Activated CD8-positive, alpha-beta T cell treated with anti-CD3 and anti-CD28 coated beads, Interleukin-2, amount 10 ng/mL, durations not matched to agents 7 days and 5 days (primary cell): ENCODE measurements at places on chromosomes 3 and 15. TPM values are rescaled to one million over a fixed set of nuclear protein-coding genes. Genes with fewer than 3 reads are reported as not detected.
A peak's percentile ranks its signal among the peaks of the same experiment; 100 is the strongest.

GRCh38 chr3:120052677-120053076 is 41.6 kb downstream of the GSK3B start:
- DNase-seq: no peak
- peak overlapping the region; percentile 40 for H3K27ac ChIP-seq
- H3K36me3 ChIP-seq: peaks cover 51% of the 10 kb centered on the region

- no peak for DNase-seq
- H3K4me1 ChIP-seq: peaks cover 43% of the 10 kb centered on the region
- peaks cover 78% of the 10 kb centered on the region for H3K36me3 ChIP-seq
- no peaks in the 10 kb centered on the region for H3K27me3 ChIP-seq
- no peak overlapping the region for H3K27ac ChIP-seq
These were observed 6.4 kb downstream of the MCM2 start for GRCh38 chr3:127604546-127605165.

DNA sequence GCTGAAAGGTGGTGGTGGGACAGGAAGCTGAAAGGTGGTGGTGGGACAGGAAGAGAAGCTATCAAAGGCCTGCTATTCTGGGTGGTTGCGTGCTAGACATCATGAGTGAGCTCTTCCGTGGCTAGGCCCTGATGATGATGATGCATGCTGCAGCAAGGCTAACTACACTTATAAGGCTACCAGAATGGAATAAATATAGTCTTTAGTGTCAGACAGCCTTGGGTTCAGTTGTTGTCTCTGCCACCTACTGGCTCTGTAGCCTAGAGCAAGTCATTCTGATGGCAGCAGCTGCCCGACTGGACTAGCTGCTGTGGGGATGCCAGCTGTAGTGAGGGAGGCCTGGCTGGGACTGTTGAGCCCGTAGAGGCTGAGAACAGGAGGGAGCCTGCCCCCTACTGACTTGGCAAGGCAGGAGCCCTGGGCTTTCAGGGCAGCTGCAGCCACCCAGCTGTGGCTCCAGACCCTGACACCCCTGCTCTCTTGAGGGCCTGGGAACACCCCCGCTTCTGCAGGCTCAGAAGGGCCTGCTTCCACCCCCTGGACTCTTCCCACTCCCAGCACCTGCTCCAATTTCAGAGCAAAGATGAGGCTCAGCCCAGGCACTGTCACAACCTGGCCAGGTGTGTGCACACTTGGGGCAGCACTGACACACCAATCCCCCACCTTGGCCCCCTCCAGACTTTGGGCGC is 21.4 kb upstream of the ZBED2 start:
- DNase-seq: peak; percentile 82
- no peaks in the 10 kb centered on the region for H3K27me3 ChIP-seq
- peak overlapping the region; percentile 45 for H3K4me3 ChIP-seq
- peaks cover 92% of the 10 kb centered on the region for H3K36me3 ChIP-seq

DNA sequence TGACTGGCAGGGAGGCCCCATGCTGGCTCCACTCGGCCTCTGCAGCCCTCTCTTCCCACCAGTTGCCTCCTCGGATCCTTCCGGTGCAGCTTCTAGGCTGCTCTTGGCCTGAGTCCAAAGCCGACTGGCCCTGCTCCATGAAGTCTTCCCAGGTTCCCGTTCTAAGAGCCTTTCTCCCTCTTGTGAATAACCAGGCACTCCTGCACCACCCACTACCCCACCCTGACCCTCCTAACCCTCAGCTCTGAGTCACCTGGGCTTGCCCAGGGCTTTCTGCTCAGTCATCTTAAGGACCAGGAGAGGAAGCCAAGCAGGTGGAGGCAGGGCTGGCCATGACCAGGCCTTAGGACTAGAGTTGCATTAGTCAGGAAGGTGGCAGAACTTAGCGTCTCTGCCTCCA is 28.1 kb upstream of the CNBP start:
- H3K4me3 ChIP-seq: no peak overlapping the region
- H3K36me3 ChIP-seq: no peaks in the 10 kb centered on the region
- no peak overlapping the region for H3K27ac ChIP-seq
- H3K4me1 ChIP-seq: no peaks in the 10 kb centered on the region
- DNase-seq: no peak

DNA sequence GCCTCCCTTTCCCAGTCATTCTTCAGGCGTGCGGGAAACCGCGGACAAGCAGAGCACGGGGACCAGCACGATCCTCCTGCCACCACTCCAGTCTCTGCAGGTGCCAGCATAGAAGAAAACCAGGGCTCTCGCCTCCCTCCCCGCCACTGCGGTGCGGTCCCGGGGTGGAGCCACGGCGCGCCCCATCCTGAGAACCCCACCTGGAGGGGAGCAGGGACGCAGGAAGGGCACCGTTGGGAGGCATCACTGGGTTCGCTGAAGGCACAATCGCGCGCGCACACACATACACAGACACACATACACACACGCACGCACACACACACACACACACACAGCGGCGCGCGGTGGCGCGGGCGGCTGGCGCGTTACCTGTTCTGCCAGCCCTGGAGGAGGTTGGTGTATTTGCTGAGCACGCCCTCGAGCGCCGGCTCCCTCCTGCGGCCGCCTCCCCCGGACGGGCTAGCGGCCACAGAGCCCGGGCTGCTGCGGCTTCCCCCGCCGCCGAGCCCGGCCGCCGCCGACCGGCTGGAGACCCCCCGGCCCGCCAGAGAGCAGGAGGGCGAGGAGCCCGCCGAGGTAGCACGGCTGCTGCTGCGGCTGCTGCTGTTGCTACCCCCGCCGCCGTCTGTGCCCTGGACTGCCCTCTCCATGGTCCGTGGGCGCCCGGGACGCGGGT is 394 bp downstream of the OSBPL10 start:
- peaks cover 15% of the 10 kb centered on the region for H3K4me1 ChIP-seq
- H3K27me3 ChIP-seq: peaks cover 60% of the 10 kb centered on the region
- H3K36me3 ChIP-seq: no peaks in the 10 kb centered on the region

DNA sequence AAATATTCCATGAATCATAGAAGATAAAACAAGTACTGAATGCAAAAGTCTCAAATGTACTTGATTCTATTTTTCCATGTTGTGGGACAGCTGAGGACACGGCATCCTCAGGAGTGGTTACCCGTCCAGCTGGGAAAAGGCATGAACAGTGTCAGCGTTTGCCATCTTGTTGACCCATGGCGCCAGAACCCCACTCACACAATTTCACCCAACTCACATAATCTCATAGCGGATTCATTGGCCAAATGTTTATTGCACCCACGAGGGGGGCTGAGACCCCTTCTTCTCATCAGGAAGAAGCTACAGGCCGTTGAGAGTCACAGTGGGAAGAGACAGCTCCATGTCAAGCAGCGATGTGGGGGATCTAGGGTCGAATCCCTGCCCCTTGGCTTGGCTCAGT is 72.9 kb downstream of the OCA2 start:
- H3K4me3 ChIP-seq: no peak overlapping the region
- H3K4me1 ChIP-seq: no peaks in the 10 kb centered on the region
- H3K27me3 ChIP-seq: peaks cover 2% of the 10 kb centered on the region
- no peaks in the 10 kb centered on the region for H3K36me3 ChIP-seq
- no peak for DNase-seq

GRCh38 chr3:42605546-42606173 is 5.2 kb downstream of the NKTR start:
- H3K27me3 ChIP-seq: no peaks in the 10 kb centered on the region
- H3K36me3 ChIP-seq: peaks cover 59% of the 10 kb centered on the region
- H3K4me3 ChIP-seq: no peak overlapping the region
- no peak for DNase-seq
- H3K4me1 ChIP-seq: peaks cover 52% of the 10 kb centered on the region
- H3K27ac ChIP-seq: no peak overlapping the region

GRCh38 chr3:106241593-106241992 is 372.8 kb upstream of the CBLB start:
- no peak for DNase-seq
- H3K27ac ChIP-seq: no peak overlapping the region
- H3K27me3 ChIP-seq: no peaks in the 10 kb centered on the region
- H3K4me3 ChIP-seq: no peak overlapping the region
- H3K4me1 ChIP-seq: no peaks in the 10 kb centered on the region

GRCh38 chr15:90558171-90558573 is 28.4 kb downstream of the CRTC3 start:
- H3K4me1 ChIP-seq: peaks cover 67% of the 10 kb centered on the region
- H3K36me3 ChIP-seq: peaks cover 51% of the 10 kb centered on the region
- H3K4me3 ChIP-seq: no peak overlapping the region
- peak overlapping the region; percentile 53 for H3K27ac ChIP-seq
- DNase-seq: no peak

DNA sequence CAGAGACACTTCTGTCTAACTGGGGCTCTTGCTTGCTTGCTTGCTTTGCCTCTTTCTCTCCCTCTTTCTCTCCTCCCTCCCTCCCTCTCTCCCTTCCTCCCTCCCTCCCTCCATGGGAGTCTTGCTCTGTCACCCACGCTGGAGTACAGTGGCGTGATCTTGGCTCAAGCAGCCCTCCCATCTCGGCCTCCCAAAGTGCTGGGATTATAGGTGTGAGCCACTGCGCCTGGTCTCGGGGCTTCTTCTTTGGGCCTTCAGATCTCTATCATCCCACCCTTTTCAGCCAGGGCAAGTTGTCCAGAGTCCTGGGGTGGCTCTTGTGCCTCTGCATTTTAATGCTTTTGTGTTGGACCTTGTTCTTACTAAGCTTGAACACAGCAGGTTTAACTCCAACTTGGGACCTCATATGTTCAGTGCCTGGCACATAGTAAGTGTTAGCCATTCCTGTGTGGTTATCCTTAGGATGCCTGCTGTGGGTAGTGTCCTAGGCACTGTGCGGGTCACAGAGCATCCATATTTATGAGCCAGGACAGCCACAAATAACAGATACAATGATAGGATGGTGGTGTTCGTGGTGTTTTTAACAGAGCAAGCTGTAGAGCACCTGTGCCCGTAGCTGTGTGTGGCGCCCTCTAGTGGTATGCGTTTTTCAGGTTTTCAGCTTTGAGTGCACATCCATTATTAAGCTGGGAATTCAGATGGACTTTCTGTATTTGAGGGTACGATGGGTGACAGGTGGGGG is 75.1 kb downstream of the CCK start:
- peaks cover 35% of the 10 kb centered on the region for H3K36me3 ChIP-seq
- peak; percentile 81 for DNase-seq
- H3K4me3 ChIP-seq: no peak overlapping the region
- peak overlapping the region; percentile 71 for H3K27ac ChIP-seq
- no peaks in the 10 kb centered on the region for H3K27me3 ChIP-seq

GRCh38 chr15:87935583-87935982 is 321.0 kb downstream of the NTRK3 start:
- no peak for DNase-seq
- H3K27me3 ChIP-seq: no peaks in the 10 kb centered on the region
- no peak overlapping the region for H3K4me3 ChIP-seq
- no peak overlapping the region for H3K27ac ChIP-seq
- H3K4me1 ChIP-seq: no peaks in the 10 kb centered on the region

- no peak overlapping the region for H3K27ac ChIP-seq
- H3K27me3 ChIP-seq: no peaks in the 10 kb centered on the region
- no peaks in the 10 kb centered on the region for H3K4me1 ChIP-seq
- H3K36me3 ChIP-seq: no peaks in the 10 kb centered on the region
These were observed 235.4 kb downstream of the PYDC2 start for GRCh38 chr3:191696348-191696747.

GRCh38 chr3:66583424-66584040 is 82.7 kb upstream of the LRIG1 start:
- H3K36me3 ChIP-seq: no peaks in the 10 kb centered on the region
- peaks cover 27% of the 10 kb centered on the region for H3K27me3 ChIP-seq
- H3K27ac ChIP-seq: no peak overlapping the region
- peaks cover 10% of the 10 kb centered on the region for H3K4me1 ChIP-seq

DNA sequence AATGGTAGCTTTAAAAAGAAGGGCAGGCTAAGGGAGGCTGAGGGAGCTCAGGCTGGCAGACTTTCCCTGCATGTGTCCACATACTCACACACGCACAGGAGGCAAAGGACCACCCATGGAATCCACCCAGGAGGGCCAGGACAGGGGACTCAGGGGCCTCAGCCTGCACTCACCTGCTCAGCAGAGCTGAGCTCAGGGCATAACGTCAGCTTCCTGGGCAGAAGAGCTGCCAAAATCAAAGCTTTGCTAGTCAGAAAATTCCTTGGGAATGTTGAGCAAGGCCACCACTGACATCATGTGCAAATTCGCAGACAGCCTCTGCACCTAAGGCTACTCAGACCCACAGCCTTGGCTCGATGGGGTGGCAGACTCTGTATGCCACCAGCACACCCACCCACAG is 16.4 kb upstream of the ALAS1 start:
- DNase-seq: no peak
- H3K36me3 ChIP-seq: no peaks in the 10 kb centered on the region
- H3K4me1 ChIP-seq: peaks cover 17% of the 10 kb centered on the region
- no peak overlapping the region for H3K27ac ChIP-seq

GRCh38 chr3:169387751-169388696 is 275.5 kb downstream of the MECOM start:
- H3K27ac ChIP-seq: no peak overlapping the region
- DNase-seq: no peak
- H3K27me3 ChIP-seq: no peaks in the 10 kb centered on the region
- H3K4me1 ChIP-seq: no peaks in the 10 kb centered on the region

DNA sequence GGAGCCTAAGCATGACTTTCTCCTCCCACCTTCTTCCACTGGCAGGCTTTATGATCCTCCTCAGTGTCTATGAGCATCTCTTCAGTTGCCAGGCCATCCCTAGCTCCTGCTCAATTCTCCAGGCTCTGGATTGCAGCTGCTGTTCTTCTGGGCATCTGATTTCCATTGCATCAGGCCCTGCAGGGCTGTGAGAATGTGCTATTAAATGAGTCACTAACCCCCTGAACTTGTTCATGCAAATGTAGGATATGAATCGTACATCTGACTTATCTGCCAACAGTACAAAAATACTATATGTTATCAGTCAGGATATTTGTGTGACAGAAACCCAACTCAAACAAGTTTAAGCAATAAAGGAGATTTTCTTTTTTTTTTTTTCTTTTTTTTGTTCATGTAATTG is 11.9 kb downstream of the GPR176 start:
- DNase-seq: no peak
- no peak overlapping the region for H3K27ac ChIP-seq
- H3K4me3 ChIP-seq: no peak overlapping the region
- no peaks in the 10 kb centered on the region for H3K4me1 ChIP-seq

GRCh38 chr3:2516762-2517441 is 418.2 kb downstream of the CNTN4 start:
- no peaks in the 10 kb centered on the region for H3K27me3 ChIP-seq
- no peak overlapping the region for H3K27ac ChIP-seq
- H3K36me3 ChIP-seq: no peaks in the 10 kb centered on the region
- no peaks in the 10 kb centered on the region for H3K4me1 ChIP-seq
- H3K4me3 ChIP-seq: no peak overlapping the region

GRCh38 chr3:120645083-120645845 is 36.8 kb downstream of the HGD start:
- H3K27ac ChIP-seq: no peak overlapping the region
- H3K36me3 ChIP-seq: no peaks in the 10 kb centered on the region
- H3K4me1 ChIP-seq: peaks cover 2% of the 10 kb centered on the region

GRCh38 chr15:94910166-94910565 is 678.8 kb downstream of the MCTP2 start:
- H3K36me3 ChIP-seq: no peaks in the 10 kb centered on the region
- no peaks in the 10 kb centered on the region for H3K27me3 ChIP-seq
- H3K27ac ChIP-seq: no peak overlapping the region
- no peaks in the 10 kb centered on the region for H3K4me1 ChIP-seq

The GTF2E1 gene
- total RNA-seq: 32.3 TPM

The RBPMS2 gene
- not detected for total RNA-seq

The FSIP1 gene
- total RNA-seq: 0.73 TPM

The CHST13 gene
- total RNA-seq: not detected

The FBXW12 gene
- not detected for total RNA-seq

The PIAS1 gene
- 44.2 TPM for total RNA-seq

The TMIE gene
- total RNA-seq: not detected
